ENCODE measurements at places on chromosomes 2 and 18.

DNA sequence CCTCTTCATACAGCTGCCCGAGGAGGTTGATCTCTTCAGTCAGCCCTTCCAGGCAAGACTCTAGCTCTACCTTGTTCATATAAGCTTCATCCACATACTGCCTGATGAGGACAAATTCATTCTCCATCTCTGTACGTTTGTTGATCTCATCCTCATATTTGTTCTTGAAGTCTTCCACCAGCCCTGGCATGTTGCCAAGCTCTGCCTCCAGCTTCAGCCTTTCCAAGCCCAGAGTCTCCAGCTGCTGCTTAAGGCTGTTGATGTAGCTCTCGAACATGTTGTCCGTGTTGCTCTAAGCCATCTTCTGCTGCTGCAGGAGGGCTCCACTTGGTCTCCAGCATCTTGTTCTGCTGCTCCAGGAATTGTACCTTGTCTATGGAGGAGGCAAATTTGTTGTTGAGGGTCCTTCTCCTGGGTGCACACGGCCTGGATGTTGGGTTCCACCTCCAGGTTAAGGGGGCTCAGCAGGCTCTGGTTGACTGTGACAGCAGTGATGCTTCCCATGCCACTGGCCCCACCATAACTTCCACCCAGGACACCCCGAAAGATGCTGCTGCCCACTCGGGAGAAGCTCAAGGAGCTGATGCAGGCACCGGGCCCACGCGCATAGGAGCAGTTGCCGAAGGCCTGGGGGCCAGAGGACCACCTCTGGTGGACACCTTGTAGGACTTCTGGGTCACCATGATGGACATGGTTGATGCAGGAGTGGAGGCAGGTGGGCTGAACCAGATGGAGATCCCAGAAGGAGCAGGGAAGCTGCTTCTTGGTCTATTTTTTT lies 30.3 kb downstream of the ICA1L start:
- H3K27me3 ChIP-seq: no peaks in the 10 kb centered on the region
- no peak overlapping the region for H3K4me3 ChIP-seq
- no peaks in the 10 kb centered on the region for H3K4me1 ChIP-seq
- DNase-seq: no peak
- H3K27ac ChIP-seq: no peak overlapping the region
- H3K36me3 ChIP-seq: no peaks in the 10 kb centered on the region

DNA sequence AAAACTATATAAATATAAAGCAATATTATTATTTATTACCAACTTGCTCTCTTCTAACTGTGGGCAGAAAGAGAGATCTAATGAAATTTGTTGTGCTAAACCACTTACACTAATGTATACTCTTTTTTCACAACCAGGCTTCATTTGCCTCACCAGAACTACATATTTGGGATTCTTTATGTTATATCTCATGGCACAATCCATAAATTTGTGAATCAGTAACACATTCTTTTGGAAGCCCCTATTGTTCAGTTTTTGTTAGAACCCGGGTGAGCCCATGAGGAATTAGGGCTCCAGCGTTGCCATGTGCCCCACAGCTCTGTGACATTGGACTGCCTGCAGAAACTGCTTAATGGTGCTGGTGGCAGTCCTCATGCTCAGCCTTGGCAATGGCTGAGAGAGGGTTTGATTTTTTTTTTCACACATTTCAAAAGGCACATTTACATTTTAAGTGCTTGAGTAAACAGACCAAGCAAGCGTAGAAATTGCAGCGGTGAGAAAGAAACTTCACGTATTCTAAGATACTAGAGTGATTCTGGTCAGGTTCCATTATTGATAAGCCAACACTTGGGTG lies 15.3 kb downstream of the VIT start:
- DNase-seq: no peak
- no peak overlapping the region for H3K4me3 ChIP-seq
- no peaks in the 10 kb centered on the region for H3K27me3 ChIP-seq
- H3K4me1 ChIP-seq: no peaks in the 10 kb centered on the region

- H3K4me1 ChIP-seq: no peaks in the 10 kb centered on the region
- H3K36me3 ChIP-seq: no peaks in the 10 kb centered on the region
- no peaks in the 10 kb centered on the region for H3K27me3 ChIP-seq
- H3K27ac ChIP-seq: no peak overlapping the region
Observed at GRCh38 chr2:236785611-236786057, 216.0 kb downstream of the ACKR3 start.

DNA sequence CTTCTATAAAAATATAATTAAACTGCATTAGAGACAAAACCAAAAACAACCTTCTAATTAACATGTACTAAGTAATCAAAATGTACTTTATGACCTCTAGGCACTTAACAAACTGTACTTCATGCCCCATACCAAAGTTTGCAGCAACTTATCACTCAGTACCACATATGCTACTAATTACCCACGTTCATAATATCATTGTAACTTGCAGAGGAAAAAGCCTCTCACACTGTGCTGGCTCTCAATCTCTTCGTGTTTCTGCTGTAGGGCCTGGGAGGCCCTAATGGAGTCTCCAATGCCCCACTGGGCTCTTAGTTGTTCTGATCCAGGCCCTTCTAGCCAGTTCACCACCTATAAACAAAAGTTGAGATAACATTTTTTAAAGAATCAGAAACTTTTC lies 82.1 kb upstream of the CCDC141 start:
- H3K36me3 ChIP-seq: no peaks in the 10 kb centered on the region
- no peak for DNase-seq
- H3K4me3 ChIP-seq: no peak overlapping the region
- no peak overlapping the region for H3K27ac ChIP-seq
- no peaks in the 10 kb centered on the region for H3K27me3 ChIP-seq

- no peak for DNase-seq
- H3K27ac ChIP-seq: no peak overlapping the region
- H3K36me3 ChIP-seq: no peaks in the 10 kb centered on the region
Observed at GRCh38 chr2:141380008-141380979, 750.5 kb downstream of the LRP1B start.

DNA sequence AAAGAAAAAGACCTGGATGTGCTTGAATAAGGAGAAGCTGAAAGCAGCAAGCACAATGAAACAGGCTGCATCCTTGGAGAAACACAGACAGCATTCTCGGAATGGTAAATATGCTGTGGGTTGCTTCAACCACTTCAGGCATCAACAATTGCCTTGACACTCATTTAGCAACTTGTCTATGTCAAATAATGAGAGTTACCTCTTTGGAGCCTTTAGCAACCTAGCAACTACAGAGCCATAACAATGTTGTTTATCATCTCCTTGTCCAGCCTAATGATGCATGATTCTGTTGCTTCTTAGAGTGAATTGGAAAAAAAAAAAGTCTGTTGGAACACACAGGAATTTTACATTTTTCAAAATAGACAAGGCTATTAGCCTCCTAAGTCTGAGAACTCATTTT lies 410.6 kb downstream of the PIK3C3 start:
- no peaks in the 10 kb centered on the region for H3K36me3 ChIP-seq
- no peaks in the 10 kb centered on the region for H3K4me1 ChIP-seq
- H3K27me3 ChIP-seq: no peaks in the 10 kb centered on the region
- H3K27ac ChIP-seq: no peak overlapping the region
- H3K4me3 ChIP-seq: no peak overlapping the region

- no peak overlapping the region for H3K4me3 ChIP-seq
- H3K36me3 ChIP-seq: peaks cover 3% of the 10 kb centered on the region
- no peak overlapping the region for H3K27ac ChIP-seq
- peaks cover 5% of the 10 kb centered on the region for H3K4me1 ChIP-seq
- no peak for DNase-seq
- no peaks in the 10 kb centered on the region for H3K27me3 ChIP-seq
Observed at GRCh38 chr2:127707890-127708648, 6.8 kb downstream of the SFT2D3 start.

DNA sequence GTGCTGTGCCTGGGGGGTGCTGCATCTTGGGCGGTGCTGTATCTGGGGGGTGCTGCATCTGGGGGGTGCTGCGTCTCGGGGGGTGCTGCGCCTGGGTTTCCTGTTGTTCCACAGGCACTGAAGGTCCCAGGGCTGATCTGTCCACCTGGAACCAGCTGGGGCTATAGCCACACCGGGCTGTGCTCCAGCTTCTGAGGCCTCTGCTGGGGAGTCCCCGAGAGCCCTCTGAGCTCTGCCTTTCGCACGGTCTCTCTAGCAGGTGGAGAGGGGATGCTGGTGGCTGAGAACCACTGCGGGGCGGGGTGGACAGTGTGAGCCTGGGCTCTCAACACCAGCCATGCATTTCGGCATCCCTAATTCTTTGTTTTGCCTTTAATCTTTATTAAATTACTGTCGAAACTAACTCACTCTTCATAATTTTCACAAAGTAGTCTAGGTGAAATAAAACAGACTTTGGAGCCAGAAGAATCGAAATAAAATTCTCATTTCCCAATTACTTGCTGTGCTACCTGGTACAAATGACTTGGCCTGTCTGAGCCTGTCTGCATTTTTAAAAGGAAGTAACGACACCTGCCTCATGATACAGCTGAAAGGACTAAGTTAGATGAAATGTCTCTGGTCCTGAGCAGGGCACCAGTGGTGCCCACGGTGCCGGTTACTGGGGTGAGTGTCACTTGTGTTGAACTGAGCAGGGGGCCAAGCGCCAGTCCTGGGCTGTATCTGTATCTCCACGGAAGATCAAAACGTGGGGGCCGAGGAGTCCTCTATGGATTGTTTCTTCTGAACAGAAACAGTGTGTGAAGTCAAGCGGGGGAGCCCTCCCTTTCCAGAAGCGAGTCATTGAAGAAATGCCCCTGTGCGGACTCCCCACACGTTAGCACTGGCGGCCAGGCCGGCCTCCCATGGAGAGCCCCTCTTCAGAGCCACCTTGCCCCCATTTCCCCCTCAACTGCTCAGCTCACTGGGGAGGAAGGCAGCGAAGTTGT lies 142.0 kb downstream of the ASB1 start:
- no peaks in the 10 kb centered on the region for H3K27me3 ChIP-seq
- no peak for DNase-seq
- H3K36me3 ChIP-seq: no peaks in the 10 kb centered on the region

GRCh38 chr2:1744446-1745170 lies at the start of gene PXDN:
TSS of gene PXDN (minus strand) at chr2:1744515. CDS start at chr2:1744455, 60 bp downstream.
- H3K4me3 ChIP-seq: no peak within 1 kb of the TSS
- no peak within 1 kb of the TSS for H3K27ac ChIP-seq
- no peak for DNase-seq
- H3K4me1 ChIP-seq: no peaks in the 10 kb centered on the region
- H3K27me3 ChIP-seq: no peaks in the 10 kb centered on the region
- no peaks in the 10 kb centered on the region for H3K36me3 ChIP-seq

DNA sequence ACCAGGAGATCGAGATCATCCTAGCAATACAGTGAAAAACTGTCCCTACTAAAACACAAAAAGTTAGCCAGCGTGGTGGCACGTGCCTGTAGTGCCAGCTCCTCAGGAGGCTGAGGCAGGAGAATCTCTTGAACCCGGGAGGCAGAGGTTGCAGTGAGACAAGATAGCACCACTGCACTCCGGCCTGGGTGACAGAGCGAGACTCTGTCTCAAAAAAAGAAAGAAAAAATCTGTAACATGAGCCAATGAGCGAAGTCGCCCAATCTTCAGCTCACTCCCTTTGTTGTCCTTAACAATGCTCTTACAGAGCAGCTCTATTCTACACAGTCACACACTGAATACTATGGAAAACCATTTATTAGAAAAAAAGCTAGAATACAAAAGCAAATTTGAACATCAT lies 22.0 kb downstream of the FAM98A start:
- no peaks in the 10 kb centered on the region for H3K36me3 ChIP-seq
- no peak for DNase-seq
- no peaks in the 10 kb centered on the region for H3K4me1 ChIP-seq
- no peak overlapping the region for H3K4me3 ChIP-seq
- H3K27me3 ChIP-seq: no peaks in the 10 kb centered on the region

GRCh38 chr2:238102865-238103264 lies 2.7 kb downstream of the ESPNL start:
- no peak overlapping the region for H3K27ac ChIP-seq
- no peak overlapping the region for H3K4me3 ChIP-seq
- H3K4me1 ChIP-seq: no peaks in the 10 kb centered on the region
- H3K27me3 ChIP-seq: no peaks in the 10 kb centered on the region

GRCh38 chr18:48167897-48168253 lies 237.4 kb upstream of the SMAD2 start:
- DNase-seq: no peak
- no peaks in the 10 kb centered on the region for H3K4me1 ChIP-seq
- no peak overlapping the region for H3K27ac ChIP-seq
- H3K4me3 ChIP-seq: no peak overlapping the region

DNA sequence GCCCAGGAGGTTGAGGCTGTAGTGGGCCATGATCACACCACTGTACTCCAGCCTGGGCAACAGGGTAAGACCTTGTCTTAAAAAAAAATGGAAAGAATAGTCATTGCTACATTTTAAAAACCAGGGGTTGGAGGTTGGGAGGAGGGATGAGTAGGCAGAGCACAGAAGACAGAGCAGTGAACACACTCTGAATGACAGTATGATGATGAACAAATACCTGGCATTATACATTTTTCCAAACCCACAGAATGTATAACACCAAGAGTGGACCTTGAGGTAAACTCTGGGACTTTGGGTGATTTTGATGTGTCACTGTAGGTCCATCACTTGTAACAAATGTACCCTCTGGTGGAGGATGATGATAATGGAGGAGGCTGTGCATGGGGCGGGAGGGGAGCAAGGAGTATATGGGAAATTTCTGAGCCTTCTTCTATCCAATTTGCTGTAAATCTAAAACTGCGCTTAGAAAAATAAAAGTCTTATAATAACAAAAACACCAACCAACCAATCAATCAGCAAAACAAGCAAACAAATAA lies 111.4 kb upstream of the PGAP1 start:
- no peaks in the 10 kb centered on the region for H3K27me3 ChIP-seq
- H3K27ac ChIP-seq: no peak overlapping the region
- peaks cover 3% of the 10 kb centered on the region for H3K4me1 ChIP-seq
- H3K4me3 ChIP-seq: no peak overlapping the region
- DNase-seq: no peak

GRCh38 chr2:157946919-157947557 lies 70.9 kb upstream of the ACVR1 start:
- H3K27me3 ChIP-seq: no peaks in the 10 kb centered on the region
- no peak overlapping the region for H3K27ac ChIP-seq
- H3K4me3 ChIP-seq: no peak overlapping the region
- no peaks in the 10 kb centered on the region for H3K36me3 ChIP-seq
- no peaks in the 10 kb centered on the region for H3K4me1 ChIP-seq
- no peak for DNase-seq

DNA sequence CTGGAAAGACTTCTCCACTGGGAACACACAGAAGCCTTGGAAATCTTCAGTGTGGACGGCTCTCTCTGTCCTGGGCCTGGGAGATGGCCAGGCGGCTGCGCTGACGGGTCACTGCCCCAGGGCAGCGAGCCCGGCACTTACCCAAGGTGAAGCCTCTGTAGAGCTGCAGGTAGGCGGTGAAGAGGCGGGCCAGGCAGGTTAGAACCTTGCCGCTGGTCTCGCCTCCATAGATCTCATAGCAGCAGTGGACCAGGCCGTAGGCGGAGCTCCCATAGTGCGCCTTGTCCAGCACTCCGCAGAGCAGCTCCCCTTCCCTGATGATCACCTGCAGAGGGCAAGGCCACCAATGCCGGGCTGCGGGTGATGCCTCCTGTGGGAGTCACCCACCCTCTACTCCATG lies 53.0 kb downstream of the POLR1A start:
- no peak for DNase-seq
- H3K27me3 ChIP-seq: no peaks in the 10 kb centered on the region
- H3K4me3 ChIP-seq: no peak overlapping the region

DNA sequence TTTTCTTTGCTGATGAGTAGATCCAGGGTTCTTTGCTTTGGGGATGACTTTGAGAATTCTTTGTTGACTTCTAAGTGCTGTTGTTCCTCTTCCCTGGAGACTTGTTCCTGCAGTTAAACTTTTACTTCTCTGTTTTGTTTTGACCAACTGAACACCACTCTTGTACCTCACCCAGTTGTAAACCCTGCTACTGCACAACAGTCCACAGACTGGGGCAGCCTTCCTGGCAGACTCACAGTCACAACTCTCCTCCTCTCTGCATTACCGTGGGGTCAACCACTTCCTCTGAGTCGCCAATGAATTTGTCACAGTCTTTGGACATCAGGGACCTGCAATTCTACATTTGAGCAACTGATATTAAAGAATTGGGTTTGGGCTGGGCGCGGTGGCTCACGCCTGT lies 3.8 kb upstream of the SLC8A1 start:
- no peak overlapping the region for H3K4me3 ChIP-seq
- no peak for DNase-seq
- no peaks in the 10 kb centered on the region for H3K4me1 ChIP-seq
- no peaks in the 10 kb centered on the region for H3K27me3 ChIP-seq

All from naive thymus-derived CD4-positive, alpha-beta T cell (primary cell).